ENCODE measurements at places on chromosomes 2 and 18. TPM values are rescaled to one million over a fixed set of nuclear protein-coding genes. Genes with fewer than 3 reads are reported as not detected.

AQP12B gene
- not detected for total RNA-seq

PUS10 gene
- 4.7 TPM for total RNA-seq

GALNT14 gene
- total RNA-seq = 2.1 TPM

HOXD12 gene
- not detected for total RNA-seq

DYSF gene
- total RNA-seq = 88.7 TPM

KIF1A gene
- total RNA-seq = 4.7 TPM

AMER3 gene
- not detected for total RNA-seq

NEUROD1 gene
- total RNA-seq = not detected

NEMP2 gene
- total RNA-seq = 7.8 TPM

TMEM214 gene
- 23.5 TPM for total RNA-seq

ATG4B gene
- 29.2 TPM for total RNA-seq

DSG1 gene
- not detected for total RNA-seq

CACNB4 gene
- total RNA-seq = 7.8 TPM

CTAGE1 gene
- total RNA-seq = not detected

RMND5A gene
- total RNA-seq = 46.4 TPM

ZSWIM2 gene
- not detected for total RNA-seq

POMC gene
- total RNA-seq = 4.2 TPM

PECR gene
- 16.2 TPM for total RNA-seq

PRPF40A gene
- 34.4 TPM for total RNA-seq

KCNG2 gene
- 0.52 TPM for total RNA-seq

CDK5R2 gene
- not detected for total RNA-seq

WDR54 gene
- total RNA-seq = 5.7 TPM

TACR1 gene
- under 0.01 TPM for total RNA-seq

CYP27C1 gene
- total RNA-seq = 2.6 TPM
